Fibroblast of pulmonary artery (primary cell): ENCODE measurements at places on chromosomes 1 and 21.
A peak's percentile ranks its signal among the peaks of the same experiment; 100 is the strongest.

DNA sequence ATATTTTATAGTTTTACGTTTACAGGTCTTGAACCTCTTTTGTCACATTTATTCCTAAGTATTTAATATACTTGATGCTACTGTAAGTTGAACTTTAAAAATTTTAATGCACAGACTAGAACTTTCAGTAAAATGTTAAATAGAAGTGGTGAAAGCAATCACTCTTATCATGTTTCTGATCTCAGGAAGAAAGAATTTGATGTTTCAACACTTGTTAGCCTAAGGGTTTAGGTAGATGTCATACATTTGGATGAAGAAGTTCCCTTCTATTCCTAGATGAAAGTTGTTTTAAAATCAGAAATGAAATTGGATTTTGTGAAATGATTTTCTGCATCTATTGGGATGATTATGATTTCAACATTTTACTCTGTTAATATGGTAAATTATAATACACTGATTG, 63.6 kb upstream of the TTLL7 start:
- no peak for DNase-seq

DNA sequence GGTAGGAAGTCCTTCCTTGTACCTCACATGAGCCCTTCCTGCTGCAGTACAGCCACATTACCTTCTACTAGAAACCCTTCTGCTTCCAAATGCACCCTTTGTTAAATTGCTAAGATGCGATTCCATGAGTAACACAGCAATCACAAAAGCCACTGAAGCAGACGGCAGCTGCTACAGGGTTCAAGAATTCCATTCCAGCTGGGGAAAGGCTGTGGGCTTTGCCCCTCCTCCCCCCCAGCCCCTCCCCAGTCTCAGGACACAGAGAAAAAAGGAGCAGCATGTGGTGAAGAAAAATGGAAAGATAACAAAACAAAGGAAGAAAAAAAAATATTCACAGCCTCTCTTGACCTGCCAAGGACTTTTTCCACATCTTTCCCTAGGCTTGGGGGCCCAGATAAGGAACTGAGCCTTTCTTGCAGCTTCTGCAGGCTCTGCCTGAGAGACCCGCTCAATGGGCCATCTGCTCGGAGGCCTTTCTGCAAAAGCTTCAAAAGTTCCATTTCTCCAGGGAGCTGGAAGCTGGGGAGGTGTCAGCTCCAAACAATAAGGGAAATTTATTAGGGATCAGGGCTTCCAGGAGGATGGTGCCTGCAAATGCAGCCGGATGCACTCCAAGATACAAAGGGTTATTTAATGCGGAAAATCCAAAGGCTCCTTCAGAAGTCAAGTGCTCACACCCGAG, 72.1 kb downstream of the SYT2 start:
- DNase-seq, result no peak

GRCh38 chr1:162074276-162075005, 5.0 kb downstream of the NOS1AP start:
- no peak for DNase-seq

GRCh38 chr1:194233069-194233468, 1046.7 kb upstream of the B3GALT2 start:
- no peak for DNase-seq

GRCh38 chr1:56547977-56548376, 31.4 kb downstream of the PLPP3 start:
- no peak for DNase-seq

GRCh38 chr1:54405898-54406293, 298 bp downstream of the SSBP3 start:
- peak; percentile 18 for DNase-seq

- no peak for DNase-seq
These were observed 4.1 kb downstream of the RUNX1 start for GRCh38 chr21:35044770-35045541.

GRCh38 chr21:45586289-45586858, 44.1 kb upstream of the SLC19A1 start:
- no peak for DNase-seq

DNA sequence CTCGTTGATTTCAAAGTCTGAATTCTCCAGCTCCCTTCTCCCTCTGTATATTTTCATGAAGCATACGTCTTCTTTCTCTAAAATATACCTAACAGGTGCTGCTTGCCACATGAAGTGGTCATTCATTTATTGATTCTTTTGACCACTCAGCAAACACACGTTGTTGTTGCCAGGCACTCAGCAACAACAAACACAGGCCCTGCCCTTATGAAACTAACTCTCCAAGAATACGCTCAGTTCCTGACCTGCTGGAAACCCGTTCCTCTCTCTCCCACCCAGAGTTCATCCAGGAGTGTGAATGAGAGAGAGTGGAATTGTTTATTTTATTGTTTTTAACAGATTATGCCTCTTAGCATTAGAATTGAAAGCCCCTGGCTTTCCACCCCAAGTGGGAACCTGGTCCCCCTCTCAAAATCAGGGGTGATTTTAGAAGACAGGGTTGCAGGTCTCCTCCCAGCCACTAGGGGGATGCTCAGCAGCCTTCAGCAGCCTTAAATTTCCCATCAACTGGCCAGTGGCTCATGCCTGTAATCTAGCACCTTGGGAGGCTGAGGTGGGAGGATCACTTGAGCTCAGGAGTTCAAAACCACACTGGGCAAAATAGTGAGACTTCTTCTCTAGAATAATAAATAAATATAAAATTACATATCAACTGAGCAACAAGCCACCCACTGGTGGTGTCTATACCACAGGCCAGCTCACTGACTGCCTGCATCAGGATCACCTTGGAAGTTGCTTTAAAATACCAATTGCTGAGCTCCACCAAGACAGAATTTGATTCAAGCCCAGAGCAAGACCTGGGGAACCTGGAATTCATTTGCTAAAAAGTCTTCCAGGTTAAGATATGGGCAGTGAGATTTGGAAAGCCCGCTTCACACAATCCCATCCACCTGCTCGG, 181.0 kb upstream of the KLHDC7A start:
- no peak for DNase-seq

DNA sequence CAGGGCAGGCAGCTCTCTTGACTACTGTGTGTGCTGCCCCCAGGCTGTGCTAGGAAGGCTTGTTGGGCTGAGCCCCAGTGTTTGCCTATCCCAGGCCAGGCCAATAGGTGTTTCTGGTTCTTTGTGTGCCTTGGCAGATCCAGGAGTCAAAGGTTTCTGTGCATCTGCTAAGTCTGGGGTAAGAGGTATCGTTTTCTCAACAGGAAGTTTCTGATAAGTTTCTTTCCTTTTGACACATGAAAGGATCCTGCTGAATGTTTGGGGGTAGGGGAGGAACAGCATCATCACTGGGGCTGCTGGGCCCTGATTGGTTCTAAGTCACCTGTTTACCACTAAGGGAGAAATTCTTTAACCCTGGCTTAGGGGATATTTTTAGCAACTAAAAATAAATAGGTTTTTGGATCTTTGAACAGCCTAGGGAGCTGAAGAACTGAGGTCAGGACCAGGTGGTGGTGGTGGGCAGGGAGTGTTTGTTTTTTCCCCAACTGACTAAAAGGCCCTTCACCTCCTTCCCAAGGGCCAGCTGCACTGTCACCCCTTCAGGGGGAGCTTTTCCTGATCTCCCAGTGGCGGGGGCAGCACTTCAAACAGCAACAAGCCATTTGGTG, 85.1 kb downstream of the KCNN3 start:
- DNase-seq, result peak; percentile 9

DNA sequence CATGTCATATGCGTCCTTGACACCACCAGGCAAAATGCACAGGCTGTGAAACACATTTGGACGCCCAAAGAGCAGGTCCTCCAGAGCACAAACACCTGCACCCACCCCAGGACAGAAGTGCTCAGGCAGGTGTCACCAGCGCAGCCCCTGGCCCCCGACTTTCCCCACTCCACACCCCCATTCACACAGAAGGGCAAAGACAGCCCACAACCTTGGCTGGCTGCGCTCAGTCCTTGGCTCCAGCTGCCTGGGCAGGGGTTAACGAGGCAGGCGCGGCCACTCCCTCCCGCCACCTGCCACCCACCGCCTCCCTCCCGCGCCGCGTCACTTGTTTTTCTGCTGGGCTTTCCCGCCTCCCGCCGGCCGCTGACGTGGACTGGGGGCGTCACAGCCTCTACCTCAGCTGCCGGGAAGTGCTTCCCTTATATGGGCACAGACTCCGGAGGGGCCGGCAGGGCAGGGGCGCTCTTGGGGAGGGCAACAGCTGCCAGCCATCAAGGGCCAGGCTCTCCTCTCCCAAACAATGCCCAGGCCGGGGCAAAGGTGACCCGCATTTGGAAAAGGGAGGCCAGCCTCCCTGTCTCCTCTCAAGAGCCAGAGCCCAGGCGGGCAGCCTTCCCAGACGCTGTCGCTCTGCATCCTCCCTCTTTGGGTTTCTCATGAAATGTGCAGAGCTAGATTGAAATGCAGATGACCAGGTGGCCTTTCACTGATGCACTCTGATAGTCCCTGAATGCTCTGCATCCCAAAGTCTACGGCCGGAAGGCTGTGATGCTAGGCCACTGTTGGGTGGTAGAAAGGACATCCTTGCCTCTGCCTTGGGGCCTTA, 14.8 kb upstream of the BTG2 start:
- peak; percentile 81 for DNase-seq

GRCh38 chr1:54795356-54795665, 5.8 kb downstream of the TTC22 start:
- no peak for DNase-seq

GRCh38 chr1:17553975-17554700, 14.6 kb downstream of the ARHGEF10L start:
- DNase-seq, result peak; percentile 68

DNA sequence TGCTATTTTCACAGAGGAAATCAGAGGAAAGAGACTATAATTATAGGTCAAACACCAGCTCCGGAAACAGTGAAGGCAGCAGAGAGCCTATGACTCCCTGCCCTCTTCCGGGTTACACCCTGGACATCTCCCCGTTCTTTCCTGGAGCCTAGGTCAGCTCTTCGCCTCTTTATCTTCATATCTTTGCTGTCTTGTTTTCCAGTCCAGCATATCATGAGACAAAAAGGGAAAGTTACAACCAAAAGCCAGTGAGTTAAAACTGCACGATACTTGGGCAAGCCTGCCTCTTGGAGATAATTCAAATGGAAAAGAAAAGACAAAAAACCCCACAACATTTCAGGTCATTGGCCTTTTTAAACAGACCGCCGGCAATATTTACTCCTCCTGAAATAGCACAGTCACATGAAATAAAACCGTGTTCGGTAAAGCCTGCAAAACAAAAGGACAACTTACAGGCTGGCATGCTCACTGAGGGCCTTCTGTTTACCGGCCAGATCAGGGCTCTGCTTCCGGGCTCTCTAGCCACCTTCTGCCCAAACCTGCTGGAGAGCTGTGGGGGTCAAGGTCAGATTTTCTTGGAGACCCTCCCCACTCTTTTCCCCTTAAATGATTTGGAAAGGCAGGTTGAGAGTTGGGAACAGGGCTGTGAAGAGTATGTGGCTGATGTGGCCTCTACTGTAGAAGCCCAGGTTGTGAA, 42.8 kb upstream of the PPP2R5A start:
- DNase-seq, result no peak

DNA sequence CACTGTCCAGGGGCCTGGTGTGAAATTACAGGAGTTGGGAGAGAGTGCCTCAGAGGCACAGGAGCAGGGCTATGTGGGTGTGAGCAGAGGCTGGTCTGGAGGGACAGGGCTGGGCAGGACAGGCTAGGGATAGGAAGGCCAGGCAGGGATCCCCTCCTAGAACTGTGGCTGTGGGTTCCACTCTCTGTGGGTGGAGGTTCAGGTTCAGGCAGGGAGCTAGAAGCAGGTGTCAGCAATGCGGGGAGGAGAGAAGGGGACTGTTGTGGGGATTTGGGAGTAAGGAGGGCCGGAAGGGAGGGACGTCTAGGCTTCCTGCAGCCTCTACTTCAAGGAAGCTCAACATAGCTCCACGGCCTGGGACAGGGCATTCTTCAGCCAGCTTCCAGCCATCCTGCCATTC, 8.3 kb upstream of the GPR61 start:
- DNase-seq, result no peak

GRCh38 chr1:18726368-18726767, 95.7 kb downstream of the PAX7 start:
- no peak for DNase-seq

DNA sequence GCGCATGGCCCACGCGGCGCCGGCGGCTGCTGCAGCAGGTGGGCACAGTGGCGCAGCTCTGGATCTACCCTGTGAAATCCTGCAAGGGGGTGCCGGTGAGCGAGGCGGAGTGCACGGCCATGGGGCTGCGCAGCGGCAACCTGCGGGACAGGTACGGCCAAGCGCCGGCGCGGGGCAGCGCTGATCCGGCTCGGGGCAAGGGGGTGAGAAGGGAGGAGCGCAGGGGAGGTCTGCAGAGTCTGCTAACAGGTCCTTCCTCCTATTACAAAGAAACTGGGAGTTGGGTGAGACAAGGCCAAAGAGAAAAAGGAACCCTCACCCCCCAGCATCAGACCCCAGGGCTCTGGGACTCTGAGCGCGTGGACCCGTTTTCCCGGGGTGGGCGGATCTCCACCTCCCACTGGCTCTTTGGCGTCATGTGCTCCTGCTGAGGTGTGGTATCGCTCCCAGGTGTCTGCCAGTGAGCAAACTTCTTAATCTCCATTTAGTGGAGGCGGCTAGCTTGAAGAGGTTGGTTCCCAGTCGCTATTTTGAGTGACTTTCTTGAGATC, 431 bp downstream of the MTARC1 start:
- no peak for DNase-seq

DNA sequence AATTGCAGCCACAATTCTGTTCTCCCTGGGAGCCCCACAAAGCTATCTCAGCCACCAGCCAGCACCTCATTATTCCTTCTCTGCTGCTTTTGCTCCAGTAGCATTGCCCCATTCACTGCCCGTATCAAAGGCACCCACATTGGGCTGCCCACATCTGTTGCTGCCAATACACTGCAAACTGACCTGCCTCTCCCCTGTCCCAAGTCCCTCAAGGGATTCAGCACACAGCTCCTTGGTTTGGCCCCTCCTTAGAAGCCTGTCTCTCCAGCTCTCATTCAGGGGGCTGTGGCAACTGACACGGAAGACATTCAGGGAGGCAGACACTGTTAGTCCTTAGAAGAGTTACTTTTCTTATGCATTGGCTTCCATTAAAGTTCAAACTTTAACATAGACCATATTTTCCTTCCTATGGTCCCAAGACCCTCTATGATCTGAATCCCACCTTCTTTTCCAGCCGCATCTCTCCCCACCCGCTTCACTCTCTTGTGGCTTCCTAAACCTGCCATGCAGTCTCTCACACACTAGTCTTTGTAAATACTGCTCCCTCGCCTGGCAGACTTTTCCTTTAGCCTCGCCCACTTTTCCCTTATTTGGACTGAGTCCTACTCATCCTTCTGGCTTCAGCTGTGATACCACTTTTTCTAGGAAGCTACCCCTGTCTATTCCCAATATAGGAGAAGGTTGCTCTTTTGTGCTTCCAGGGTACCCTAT, 19.3 kb upstream of the KLHDC8A start:
- DNase-seq, result peak; percentile 58

DNA sequence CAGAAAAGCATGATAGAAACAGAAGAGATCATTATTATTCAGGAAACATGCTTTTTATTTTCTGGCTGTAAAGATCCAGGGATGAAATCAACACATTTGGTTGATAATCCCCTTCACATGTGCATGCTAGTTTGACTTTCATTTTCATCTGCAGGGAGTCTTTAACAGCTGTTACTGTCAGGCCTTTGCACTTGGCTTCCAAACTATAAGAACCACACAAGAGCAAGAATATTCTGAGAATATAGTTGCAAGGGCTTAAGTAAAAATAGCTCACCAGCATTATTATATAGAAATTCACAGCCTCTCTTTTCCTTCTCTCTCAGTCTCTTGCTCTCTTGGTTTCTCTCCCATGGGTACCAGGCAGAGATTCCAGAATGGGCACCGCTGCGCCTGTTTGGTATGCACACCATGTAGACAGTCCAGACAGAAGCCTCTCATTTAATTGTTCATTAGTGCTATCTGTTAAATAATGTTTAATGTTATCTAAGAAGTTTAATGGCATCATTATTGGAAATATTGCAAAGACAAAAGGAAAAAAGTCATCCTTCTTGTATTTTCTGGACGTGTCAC, 622.3 kb upstream of the PLXNA2 start:
- DNase-seq, result no peak

- DNase-seq, result no peak
These were observed 15.5 kb downstream of the ZNF644 start for GRCh38 chr1:91006113-91006908.
